ENCODE measurements at places on chromosomes 3 and 15.

GRCh38 chr15:42364529-42364928 is 5.2 kb downstream of the CAPN3 start:
- no peak for DNase-seq

DNA sequence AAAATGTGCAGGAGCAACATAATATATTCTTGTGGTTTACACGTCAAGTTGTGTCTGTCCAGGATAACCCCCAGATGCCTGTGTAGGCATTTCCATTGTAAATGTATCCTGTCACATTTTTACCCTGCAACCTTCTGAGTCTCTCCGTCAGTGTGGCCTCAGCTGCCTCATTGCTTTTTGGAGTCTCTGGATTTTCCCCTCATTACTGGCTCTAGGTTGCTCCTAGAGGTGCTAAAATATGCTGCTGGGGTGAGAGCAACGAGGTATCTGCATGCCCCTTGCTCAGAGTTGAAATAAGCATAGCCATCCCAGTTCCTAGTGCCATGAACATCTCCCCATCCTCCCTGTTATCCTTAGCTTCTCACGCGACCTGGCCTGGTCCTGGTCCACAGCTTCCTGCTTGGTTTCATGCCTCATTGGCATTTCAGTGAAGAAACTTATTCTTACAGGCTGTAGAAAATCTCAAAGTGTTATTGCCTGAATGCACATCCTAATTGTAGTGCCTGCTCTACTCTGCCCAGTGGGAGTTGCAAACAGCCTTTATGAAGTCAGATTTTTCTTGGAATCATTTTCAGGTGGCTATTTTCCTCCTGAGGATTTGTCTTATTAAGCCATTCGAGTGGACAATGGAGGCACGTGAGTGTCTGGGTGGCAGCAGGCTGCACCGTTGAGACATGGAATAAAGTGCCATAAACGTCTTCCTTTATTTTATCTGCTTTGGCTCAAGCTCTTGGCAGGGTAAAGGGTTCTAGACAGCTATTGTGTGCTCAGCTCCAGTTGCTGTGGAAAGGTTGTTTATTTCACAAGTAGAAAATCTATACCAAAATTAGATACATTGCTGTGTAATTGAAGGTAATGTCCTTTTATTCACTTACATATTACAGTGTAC is 33.2 kb downstream of the OXNAD1 start:
- DNase-seq = no peak

DNA sequence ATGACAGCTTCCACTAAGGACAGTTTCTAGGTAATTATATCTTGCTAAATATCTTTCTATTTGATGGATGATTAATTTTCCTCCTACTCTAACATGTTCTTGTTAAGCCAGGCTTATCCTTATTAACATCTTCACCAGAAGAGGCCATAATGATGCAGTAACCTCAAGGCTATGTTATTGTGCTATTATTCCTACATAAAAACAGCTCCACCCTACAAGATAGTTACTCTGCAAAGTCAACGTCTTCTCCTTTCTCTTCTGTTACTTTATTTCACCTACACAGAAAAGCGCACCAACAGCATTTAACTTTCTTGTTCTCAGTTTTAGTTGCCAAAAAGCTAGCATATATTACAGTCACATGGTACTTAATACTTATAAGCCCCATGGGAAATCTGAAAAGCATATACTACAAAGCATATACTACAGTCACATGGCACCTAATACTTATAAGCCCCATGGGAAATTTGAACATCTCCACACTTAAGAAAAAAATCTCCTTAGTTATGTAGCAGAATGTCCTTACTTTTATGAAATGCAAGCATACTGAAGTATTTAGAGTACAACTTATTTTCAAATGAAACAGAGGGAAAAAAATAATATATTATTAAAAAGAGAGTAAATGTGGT is 13.4 kb downstream of the ADAM10 start:
- no peak for DNase-seq

DNA sequence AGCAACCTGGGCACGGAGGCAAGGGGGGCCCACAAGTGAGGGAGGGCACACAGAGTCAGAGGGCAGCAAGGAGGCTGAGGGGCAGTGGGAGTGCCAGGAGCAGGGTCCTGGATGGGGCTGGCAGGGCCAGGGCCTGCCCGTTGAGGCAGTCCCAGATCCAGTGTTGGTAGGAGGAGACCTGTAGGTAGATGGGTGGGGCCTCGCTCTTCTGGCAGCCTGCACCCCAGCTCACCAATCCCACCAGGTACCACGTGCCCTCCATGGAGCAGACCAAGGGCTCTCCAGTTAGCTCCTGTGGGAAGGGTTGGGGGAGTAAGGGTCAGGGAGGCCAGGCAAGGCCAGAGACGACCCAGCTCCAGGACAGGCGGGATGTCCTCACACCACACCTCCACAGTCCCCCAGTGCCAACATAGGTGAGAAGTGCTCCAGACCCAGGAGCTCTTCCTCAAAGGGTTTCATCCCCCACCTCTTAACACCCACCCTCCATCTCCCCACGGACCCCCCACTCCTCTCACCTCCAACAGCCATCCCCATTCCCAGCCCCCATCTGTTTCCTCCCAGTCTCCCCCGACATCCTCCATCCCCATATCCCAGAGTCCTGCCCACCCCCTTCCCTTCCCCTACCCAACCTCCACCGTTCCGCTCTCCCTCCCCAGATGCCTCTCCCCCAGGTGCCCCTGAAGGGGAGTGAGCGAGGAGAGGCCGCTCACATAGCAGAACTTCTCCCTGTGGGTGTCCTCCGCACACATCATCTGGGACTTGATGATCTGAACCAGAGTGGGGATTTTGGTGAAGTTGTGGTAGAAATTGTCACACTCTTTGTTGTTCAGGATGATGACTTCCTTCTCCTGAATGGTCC is 5.2 kb downstream of the PRSS50 start:
- DNase-seq = peak; percentile 25

DNA sequence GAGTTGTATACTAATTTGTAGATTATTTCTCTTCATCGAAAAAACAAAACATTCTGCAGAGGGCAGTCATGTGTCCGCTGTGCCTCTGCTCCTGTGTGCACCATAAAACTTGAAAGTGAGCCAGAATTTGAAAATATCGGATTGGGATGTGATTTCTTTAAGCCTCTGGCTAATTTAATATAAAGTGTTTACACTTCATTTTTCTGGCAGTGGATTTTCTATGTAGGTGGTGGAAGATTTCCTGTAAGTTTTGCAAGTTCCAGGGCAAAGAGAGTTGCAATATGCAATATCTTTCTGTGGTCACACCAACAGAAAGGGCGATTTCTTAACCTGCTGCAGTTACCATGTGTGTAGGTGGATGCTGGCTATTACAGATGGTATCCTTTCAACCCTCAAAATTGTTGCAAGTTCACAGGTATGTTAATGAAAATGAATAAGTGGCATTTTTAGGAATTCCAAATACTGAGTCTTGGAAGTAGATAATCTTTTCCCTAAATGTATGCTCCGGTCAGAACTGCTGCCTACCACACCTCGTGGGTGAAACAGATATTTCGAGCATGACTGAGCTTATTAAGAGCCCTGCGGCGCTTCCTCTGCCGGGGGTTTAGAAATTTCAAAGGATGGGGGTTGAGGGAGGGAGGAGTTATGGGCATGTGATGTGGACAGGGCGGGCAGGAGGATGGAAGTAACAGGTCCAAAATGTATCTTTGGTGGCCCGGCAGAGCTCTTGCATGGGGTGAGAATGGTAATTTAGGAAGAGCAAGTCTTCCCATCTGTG is 134.0 kb downstream of the PGPEP1L start:
- DNase-seq = no peak

GRCh38 chr3:123276346-123277006 is 74.7 kb downstream of the SEC22A start:
- DNase-seq = no peak

GRCh38 chr3:141373768-141374526 is 5.6 kb downstream of the ZBTB38 start:
- DNase-seq = no peak

All from activated CD4-positive, CD25-positive, alpha-beta regulatory T cell treated with anti-CD3 and anti-CD28 coated beads, Interleukin-2, amount 50 U/mL, for 72 hours (primary cell).